ENCODE measurements at places on chromosomes 4 and X.

DNA sequence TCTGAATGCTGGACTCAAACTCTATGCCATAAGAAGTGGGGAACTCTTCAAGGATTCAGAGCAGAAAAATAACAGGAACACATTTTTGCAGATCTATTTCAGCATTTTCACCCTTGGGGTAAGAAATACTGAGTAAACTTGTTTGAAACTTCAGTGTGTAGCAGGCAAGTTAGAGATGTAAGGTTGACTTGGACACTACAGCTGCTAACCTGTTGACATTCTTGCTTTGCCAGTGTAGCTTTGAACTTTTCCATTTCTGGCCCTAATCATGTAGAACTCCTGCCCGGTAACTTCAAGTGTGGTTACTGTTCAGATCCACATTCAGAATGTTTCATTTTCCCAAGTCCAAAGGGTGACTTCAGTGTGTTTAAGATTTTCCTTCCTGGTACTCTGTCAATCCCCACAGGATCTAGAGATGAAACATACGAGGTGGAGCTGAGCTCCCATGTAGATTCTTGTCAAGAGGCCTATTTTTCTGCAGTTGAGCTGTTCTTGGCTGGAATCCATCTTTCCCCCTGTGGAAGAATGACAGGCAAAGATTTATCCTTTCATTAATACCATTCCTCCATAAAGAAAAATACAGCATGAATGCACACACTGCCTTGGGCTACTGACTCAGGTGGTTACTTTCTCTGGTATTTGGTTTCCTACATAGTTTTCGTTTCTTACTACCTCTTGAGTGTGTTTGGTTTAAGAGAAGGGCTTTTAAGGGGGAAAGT is 34.1 kb downstream of the FHDC1 start:
- DNase-seq, result no peak

DNA sequence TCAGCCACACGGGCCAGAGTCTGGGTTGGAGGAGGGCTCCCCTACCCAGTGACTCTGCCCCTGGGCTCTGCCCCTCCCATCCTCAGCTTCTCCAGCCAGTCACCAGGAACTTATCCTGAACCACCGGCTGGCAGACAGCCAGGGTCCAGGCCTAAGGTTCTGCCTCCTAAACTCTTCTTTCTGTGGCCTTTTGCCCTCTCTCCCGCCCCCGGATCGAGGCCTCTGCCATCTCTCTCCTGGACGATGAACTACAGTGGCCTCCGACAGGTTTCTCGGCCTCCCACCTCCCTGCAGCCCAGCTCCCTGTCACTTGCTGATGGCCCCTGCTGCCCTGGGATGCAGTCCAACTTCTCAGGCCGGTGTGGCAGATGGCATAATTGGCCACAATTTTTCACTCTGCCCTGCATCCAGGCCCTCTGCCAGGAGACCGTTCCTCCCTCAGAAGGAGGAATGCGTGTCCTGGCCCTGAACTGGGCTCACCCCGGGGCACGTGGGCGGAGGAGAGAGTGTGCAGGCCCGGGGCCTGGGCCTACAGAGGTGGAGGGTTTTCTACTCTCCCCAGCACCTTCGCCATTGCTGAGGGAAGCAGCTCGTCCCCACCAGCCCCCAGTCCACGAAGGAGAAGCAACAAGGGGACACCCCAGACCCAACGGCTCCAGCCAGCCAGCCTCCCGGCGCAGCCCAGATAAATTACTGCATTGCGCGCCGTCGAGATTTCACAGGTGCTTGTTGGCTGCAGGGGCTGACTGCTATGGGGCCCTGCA is 81.9 kb upstream of the LRPAP1 start:
- peak; percentile 41 for DNase-seq

DNA sequence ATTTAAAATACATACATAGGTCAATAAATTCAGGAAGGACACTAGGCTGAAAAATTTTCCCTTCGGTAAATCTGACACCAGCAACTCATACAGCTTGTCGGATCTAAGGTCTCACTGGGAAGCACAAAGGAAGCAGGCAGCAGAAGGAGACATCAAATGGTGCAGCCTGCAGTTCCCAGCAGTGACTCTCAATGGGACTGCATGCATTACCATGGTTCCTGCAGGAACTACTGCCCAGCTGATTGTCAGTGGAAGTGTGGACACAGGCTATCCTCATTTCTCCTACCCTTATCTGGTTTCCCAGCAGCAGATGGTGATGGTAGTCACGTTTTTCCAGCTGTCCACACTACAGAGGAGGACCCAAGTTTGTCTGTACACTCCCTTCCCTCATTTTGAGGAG is 113.3 kb downstream of the PPP1R2C start:
- no peak for DNase-seq

DNA sequence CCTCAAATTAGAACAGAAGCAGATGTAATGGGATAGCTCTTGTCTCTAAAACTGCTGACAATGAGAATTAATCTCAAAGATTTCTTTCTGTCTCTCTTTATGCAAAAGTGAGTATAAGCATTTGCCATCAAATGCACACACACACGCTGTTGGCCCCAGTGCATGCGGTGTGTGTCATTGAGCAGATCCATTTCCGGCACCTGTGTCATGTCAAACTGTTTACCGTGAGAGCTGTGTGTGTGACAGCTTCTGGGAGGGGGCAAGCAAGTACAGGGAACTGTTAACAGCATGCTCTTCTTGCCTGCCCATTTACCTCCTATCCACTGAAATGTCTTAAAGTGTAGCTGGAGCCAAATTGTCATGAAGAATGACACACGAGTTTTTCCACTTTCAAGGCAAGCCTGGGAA is 297.9 kb upstream of the FAT4 start:
- DNase-seq, result no peak

GRCh38 chr4:17657849-17658248 is 43.4 kb downstream of the MED28 start:
- no peak for DNase-seq

GRCh38 chr4:82968972-82969371 is 41.7 kb downstream of the LIN54 start:
- DNase-seq, result no peak

DNA sequence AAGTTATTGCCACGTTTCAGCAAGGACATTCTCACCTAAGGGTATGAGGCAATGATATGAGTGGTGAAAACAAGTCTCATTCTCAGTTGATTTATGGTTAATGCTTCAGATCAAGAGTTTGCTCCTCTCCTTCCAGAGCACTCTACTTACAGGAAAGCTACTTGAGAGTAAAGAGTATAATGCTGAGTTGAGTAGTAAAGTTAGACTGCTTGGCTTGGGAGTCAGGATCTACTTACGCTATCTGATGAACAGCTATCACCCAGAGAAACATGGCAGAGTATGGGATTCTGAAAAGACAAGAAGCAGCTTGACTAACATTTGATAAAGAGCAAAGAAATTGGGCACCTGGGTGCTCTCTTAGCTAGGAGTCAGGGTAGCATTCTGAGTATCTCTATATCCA is 211.8 kb downstream of the GLUD2 start:
- DNase-seq, result no peak

GRCh38 chr4:169024762-169025161 is 14.7 kb upstream of the CBR4 start:
- DNase-seq, result no peak

DNA sequence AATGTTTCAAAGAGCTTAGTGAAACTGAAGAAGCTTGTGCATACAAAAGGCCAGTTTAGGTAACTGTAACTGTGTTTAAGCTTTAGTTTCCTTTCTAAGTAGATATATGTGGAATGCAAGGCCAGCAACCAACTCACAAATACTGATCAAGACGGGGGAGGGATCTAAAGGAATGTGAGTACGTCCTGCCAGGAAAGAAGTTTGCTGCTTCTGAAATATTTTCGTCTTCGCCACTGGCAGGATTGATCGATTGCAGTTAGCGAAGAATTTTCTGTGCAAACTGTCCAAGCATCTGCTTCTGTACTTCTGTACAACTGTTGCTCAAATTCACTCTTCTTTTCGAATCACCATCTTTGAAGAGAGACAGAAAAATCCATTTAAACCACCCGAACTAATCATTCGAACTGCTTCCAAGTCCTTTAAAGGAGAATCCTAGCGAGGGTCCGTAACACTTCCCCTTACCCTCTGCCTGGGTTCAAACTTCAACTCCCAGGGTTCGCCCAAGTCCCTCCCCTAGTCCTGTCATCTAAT is 373 bp upstream of the INTS6L start:
- no peak for DNase-seq

DNA sequence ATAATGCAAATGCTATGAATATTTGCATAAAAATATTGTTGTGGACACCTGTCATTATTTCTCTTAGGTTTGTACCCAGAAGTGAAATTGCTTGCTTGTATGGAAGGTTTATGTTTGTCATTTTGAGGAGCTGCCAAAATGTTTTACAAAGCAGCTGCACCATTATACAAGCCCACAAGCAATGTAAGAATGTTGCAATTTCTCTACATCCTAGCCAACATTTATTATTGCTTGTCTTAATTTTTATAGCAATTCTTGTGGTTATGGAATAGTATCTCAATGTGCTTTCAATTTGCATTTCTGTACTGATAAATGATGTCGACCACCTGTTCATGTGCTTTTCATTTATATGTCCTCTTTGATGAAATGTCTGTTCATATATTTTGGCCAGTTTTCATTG is 18.7 kb upstream of the RBMX start:
- no peak for DNase-seq

- DNase-seq, result no peak
Measured at GRCh38 chr4:171812665-171813525, at the start of gene GALNTL6. TSS of gene GALNTL6 (plus strand) at chr4:171813404.

DNA sequence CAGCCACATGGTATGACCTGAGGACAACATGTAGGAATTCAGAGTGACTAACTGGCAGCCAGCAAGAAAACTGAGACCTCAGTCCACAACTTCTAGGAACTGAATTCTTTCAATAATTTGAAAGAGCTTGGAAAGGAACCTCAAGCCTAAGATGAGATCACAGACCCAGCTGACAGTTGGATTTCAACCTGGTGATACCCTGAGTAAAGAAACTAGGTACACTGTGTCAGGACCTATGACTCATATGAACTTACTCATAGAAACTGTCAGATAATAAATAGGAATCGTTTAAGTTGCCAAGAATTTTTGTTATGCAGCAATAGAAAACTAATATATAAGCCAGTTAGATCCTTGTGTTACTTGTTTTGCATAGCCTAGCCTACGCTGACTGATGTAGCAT is 102.4 kb upstream of the DCAF12L1 start:
- DNase-seq, result no peak

DNA sequence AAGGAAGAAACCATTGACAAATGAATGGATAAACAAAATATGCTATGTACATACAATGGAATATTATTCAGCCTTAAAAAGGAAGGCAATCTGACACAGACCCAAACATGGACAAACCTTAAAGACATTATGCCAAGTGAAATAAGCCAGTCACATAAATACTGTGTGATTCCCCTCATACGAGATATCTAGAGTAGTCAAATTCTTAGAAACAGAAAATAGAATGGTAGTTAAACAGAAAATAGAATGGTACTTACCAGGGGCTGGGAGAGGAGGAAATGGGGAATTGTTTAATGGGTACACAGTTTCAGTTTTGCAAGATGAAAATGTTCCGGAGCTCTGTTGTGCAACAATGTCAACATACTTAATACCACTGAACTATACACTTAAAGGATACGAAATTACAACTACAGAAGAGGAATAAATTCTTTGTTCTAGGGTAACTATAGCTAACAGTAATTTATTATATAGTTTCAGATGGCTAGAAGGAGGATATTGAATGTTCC is 47.8 kb upstream of the DUSP21 start:
- no peak for DNase-seq

GRCh38 chrX:143461606-143462005 is 55.7 kb downstream of the SPANXN3 start:
- DNase-seq, result no peak

- DNase-seq, result no peak
Measured at GRCh38 chr4:183074288-183074990, 24.6 kb upstream of the WWC2 start.

DNA sequence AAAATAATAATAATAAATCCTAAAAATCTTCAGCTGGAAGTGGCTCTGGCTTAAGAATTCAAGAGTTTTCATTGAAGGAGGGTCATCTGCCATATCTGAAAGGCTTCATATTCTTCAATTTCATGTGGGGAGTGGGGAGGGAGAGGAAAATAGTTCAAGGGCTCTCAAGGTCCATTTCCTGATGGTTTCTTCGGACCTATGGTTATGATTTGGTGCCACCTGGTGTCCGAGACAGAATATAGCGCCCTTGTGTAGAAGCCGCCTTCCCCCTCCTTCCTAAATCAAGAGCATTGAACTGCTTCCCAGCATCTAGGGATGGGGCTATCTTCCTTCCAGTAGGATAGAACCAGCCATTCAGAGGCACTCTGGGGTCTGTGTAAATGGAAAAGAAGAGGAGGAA is 34.3 kb downstream of the NLGN3 start:
- DNase-seq, result no peak

GRCh38 chrX:108219949-108220601 is 128.5 kb downstream of the ATG4A start:
- DNase-seq, result no peak

DNA sequence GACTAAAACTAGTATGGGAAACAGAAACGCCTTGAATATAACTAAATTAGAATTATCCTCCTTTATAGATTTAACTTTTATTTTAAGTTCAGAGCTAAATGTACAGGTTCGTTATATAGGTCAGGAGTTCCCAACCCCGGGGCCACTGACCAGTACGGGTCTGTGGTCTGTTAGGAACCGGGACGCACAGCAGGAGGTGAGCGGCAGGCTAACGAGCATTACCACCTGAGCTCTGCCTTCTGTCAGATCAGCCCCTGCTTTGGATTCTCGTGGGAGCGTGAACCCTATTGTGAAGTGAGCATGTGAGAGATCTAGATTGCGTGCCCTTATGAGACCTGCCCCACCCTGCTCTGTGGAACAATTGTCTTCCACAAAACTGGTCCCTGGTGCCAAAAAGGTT is 51.0 kb downstream of the FAT4 start:
- DNase-seq, result no peak

GRCh38 chrX:19563746-19564145 is 48.4 kb upstream of the MAP3K15 start:
- DNase-seq, result no peak

GRCh38 chr4:119297795-119298194 is 24.1 kb downstream of the FABP2 start:
- no peak for DNase-seq

DNA sequence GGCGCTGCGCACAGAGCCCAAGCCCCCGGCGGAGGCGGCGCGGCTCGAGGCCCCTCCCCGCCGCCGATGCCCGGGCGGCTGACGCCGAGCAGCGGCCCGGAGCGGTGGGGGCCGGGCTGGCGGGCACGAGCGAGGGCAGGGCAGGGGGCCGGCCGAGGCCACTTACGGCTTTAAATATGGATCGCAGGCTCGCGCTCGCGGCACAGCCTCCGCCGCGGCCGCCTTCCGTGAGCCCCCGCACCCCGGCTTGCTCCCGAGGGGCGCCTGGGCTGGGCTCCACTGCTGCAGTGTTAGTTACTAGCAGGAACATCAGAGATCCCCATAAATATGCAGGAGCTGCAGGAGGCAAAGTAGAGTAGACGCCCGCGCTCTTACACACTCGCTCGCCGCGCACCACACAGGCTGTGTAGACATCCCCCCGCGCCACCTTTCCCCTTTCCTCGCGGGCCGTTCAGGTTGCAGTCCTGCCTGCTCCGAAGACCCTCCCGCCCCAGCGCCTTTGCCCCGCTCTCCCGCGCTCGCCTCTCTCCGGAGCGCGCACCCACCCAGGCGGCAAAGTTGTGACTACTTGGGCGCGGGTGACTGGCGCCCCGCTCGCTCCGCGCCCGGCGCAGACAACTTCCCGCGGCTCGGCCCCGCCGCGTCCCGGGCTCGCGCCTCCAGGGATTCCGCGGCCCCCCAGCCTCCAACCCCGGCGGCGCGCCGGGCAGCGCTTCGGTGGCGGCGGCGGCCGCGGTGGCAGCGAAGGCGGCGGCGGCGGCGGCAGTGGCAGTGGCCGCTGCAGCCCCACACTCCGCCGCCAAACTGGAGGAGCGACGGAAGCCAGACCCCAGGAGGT is 152.0 kb upstream of the SLC4A4 start:
- DNase-seq, result peak; percentile 64

All from heart right ventricle (tissue), 16 donors.